NCI-H2171 (cell line): ENCODE measurements at places on chromosomes 3 and 15.

- no peak for DNase-seq
Measured at GRCh38 chr15:56327721-56328502, 37.3 kb upstream of the TEX9 start.

- DNase-seq: no peak
Measured at GRCh38 chr3:138241676-138242075, 54.6 kb downstream of the ARMC8 start.

DNA sequence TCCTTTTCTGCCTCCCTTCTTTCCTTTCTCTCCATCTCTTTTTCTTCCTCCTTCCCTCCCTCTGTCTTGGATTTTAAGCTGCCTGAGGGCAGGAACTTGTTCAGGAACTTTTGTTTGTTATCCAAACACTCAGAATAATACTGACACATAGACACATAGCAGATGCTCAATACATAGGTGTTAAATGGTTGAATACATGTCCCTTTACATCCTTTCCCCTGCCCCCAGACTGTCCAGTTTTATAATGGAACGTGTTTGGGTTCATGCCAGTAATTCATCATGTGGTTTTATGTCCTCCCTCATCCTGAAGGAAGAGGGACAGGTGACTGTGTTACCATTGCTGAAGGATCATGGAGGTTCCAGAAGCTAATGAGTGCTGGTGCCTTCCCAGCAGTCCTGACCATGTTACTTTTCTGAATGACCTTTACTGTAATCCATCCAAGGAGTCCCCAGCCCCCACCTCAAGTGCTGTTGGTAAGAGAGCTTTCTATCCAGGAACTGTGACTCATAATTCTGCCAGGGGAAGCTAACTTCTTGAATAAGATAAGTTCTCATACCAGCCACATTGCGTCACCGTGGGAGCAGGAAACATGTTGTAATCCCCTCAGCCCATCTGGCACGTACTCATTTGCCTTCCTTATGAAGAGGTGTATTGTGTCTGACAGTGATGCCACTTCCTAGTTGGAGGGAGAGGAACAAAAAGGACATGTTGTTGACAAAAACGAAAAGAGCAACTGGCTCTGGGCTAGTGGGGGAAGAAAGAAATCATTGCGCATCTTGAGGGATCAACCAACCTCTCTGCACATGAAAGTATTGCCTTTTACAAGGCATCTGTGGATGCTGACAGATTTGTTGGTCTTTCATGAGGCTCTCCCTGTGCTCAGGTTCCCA is 52.4 kb downstream of the IL1RAP start:
- no peak for DNase-seq

DNA sequence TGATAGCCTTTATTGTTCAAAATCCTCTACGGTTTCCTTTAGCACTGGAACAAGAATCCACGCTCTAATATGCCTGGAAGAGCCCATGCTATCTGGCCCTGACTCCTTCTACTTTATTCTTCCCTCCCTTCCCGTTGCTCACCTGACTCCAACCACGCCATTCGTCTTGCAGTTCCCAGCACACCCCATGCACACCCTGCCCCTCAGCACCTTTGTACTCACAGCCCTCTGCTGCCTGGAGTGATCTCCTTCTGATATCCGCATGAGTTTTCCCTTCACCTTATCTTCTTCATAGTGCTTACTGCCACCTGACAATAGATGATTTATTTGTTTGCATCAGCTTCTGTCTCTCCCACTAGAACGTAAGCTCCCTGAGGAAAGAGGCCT is 16.6 kb upstream of the BCL2A1 start:
- no peak for DNase-seq

DNA sequence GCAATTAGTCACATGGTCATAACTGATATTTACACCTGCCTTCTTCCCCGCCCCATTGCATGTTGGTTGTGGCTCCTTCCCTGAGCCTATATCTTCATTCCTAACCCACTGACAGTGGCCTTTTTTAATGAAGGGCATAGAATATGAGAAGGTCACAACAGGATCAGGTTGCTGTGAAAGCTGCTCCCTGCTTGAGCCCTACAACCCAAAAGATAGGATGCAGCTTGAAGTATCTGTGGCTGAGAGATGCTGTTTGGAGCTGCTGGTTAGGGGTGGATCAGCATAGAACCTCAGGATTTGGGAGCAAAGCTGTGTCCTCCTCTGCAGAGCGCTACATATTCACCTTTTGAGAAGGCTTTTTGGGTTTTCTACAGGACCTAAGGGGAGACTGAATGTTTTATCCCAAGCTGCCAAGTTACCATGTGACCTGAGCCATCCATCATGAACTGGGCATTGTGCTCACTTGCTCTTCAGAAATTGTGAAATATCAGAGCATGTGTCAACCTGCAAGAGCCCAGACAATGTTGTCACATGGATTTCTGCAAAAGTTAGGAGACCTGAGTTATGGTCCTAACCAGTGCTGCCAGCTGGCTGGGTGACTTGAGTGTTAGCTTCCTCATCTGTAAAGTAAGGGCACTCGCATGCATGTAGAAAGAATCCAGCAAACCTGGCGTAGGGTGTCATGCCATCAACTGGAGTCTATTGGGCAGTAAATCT is 49.8 kb upstream of the ARL8B start:
- DNase-seq: no peak

- DNase-seq: no peak
Measured at GRCh38 chr15:52415628-52416027, 113.1 kb downstream of the MYO5A start.

DNA sequence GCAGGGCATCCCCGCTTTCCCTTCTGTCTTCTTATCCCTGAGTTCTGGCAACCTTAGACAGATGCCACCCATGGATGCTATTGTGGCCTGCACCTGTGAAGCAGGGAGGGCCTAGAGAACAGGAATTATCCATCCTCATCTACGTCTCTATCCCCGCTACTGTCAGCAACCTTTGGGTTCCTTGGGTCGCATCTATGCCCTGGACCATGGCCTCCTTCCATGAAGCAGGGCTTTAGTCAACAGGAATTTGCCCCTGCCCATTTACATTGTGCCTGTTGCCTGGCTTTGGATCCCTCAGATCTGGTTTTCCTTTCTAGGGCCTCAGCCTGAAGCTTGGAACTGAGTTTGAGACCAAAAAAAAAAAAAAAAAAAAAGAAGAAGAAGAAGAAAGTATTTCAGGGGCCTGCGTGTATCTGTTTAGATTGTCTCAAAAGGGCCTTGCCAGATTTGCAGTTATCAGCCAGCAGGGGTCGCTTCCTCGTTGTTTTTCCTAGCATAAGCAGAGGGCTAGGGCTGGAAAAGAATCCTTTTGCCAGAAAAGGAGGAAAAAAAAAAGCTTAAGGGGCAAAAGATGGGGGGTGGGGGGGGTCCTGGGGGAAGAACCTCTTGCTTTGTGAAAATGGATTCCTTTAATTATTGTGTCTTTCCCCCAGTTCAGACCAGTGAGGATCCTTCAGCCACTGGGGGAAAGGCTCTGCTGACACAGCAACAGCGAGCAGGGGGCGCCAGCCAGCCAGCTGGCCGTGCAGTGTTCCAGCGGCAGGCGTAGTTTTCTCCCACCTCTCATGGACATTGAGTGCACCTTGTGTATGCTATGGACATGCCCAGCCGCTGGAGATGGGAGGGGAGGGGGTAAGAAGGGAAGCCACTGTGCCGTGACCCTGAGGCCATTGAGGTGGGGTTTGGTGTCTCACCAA is 65.7 kb upstream of the ALDH1L1 start:
- no peak for DNase-seq

DNA sequence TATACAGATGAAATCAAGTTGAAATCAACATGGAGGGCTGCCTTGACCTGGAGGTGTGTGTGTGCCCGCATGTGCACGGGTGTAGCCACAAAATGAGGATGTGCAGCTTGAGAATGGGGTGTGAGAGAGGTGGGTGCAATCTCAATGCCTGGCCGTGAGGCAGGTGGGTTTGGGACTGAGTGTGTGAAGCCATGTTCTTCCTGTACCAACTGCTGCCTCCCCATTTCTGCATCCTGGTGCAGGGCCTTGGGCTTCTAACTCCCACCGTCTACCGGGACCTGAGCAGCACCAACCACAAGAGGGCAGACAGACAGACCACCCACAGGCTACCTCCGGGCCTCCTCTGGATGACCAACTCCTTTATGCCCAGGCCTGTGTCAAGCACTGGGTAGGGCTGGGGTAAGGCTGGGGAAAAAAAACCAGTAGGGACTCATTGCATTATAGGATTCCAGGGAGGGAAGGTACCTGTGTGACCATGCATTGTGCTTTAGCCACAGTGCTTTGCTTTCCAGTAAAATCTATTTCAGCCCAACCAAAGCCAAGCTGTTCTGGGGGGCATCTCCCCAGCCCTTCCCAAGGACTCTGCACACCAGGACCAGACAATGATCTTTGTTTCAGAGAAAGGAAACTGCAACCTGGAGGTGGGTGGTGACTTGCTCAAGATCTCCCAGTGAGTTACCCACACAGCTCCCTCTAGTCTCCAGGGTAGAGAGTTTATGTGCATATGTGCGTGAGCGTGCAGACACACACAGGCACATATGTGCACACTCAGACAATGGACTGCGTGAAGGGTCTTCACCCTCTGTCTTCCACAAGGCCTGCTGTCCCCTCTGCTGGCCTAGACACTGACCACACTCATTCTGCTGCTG is 162.2 kb upstream of the TLE3 start:
- DNase-seq: no peak

GRCh38 chr15:28900041-28900891 is 14.5 kb downstream of the APBA2 start:
- DNase-seq: no peak

DNA sequence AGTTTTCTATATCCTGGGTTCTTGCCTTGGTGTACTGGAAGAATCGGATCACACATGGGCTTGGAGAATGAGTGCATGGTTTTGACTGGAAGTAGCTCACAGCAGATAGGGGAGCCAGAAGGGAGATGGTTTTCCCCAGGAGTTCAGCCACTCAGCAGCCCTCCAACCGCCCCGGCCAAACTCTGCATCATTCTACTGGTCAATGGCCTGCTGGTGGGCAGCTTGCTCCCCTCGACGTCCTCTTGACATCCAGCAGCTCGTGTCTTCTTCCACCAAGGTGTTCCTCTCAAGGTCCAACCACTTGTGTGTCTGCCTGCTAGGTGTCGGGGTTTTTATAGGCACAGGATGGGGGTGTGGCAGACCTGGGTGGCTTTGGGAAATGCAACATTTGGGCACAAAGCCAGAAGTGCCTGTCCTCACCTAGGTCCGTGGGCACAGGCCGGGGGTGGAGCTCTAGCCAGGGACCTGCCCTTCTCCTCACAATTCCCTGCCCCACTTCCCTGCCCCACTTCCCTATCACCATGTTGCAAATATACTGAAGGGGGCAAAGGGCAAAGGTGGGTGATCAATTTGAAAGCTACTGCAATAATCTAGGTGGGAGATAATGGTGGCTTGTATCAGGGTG is 3.0 kb upstream of the GTPBP8 start:
- no peak for DNase-seq

GRCh38 chr15:70853973-70854665 is at the start of gene LARP6:
LARP6 (minus strand) TSS chr15:70854157; CDS start chr15:70854088, 69 bp downstream.
- peak; percentile 45 for DNase-seq

- DNase-seq: no peak
Measured at GRCh38 chr3:197564097-197564843, 8.5 kb upstream of the BDH1 start.

GRCh38 chr3:14274999-14275961 is 96.7 kb downstream of the LSM3 start:
- no peak for DNase-seq

DNA sequence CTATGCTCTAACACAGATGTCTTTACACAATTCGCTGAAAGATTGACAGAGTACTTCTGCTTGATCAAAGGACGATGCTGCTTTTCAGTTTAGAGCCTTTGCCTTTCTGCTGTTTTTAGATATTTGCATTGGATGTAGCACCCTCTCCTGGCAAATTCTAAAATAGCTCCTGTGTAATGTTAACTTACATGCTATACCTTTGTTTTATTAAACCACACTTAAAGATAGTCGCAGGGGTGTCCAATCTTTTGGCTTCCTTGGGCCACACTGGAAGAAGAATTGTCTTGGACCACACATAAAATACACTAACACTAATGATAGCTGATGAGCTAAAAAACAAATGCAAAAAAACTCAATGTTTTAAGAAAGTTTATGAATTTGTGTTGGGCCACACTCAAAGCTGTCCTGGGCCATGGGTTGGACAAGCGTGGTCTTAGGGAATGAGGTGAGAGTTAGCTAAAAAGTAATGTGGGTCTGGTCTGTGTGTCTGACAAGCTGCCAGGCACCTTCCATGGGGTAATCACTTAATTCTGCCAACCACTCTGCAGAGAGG is 62.9 kb downstream of the ATG7 start:
- DNase-seq: peak; percentile 8

- peak; percentile 18 for DNase-seq
Measured at GRCh38 chr15:39287322-39288195, 293.3 kb upstream of the THBS1 start.

DNA sequence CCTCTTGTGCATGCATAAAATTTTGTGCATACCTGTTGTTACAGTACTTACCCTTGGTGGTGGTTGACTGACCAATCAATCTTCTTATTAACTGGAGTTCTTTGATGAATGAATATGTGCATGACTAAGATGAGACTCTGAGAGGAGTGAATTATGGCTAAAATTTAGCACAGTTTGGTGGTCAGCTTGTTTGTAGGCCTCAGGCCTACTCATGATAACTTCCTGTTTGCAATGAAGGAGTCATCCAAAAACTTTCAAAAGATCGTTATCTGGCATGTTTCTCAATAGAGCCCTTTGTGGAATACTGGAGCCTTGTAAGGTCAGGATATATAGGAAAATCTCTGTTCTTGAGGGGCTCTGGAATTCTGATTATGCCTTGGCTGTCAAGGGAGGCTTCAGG is 66.5 kb downstream of the LEKR1 start:
- no peak for DNase-seq

- peak; percentile 53 for DNase-seq
Measured at GRCh38 chr3:161104561-161105551, at the start of gene B3GALNT1. B3GALNT1 (minus strand) TSS chr3:161105349; CDS start chr3:161086754, 18,595 bp downstream.

DNA sequence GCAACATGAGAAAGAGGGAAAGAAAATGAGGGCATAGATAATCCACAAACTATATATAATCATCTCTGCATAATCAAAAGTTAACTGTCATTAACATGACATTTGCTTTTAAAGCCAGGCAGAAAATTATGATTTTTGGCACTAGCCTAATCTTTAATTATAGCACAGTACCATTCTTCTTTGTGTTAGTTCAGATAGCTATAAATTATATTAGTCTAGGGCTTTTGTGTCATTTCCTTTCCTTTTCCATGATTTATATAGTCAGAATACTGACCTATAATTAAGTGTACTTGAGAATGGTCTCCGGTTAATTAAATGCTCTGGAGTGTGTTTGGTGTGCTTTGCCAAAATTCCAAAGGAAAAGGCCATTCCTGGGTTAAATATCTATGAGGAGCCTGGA is 441.9 kb upstream of the THRB start:
- no peak for DNase-seq
